ENCODE measurements at places on chromosomes 4 and X. TPM values are rescaled to one million over a fixed set of nuclear protein-coding genes. Genes with fewer than 3 reads are reported as not detected.

Gene ASB9
- total RNA-seq: 1.3 TPM

Gene CCNA2
- 4.0 TPM for total RNA-seq

Gene PNCK
- 5.5 TPM for total RNA-seq

Gene CLIC2
- 8.3 TPM for total RNA-seq

Gene STK32B
- total RNA-seq: 2.2 TPM

Gene ADAMTS3
- total RNA-seq: 0.57 TPM

Gene FGFR3
- total RNA-seq: 79.1 TPM

Gene CLCN4
- total RNA-seq: 1.7 TPM

Gene MBNL3
- 51.4 TPM for total RNA-seq

Gene GAGE1
- total RNA-seq: not detected

Gene ARHGAP10
- 8.1 TPM for total RNA-seq

Gene NDST4
- total RNA-seq: not detected

Gene PCYT1B
- not detected for total RNA-seq
